Nucleus accumbens (tissue), 56 donors: ENCODE measurements at places on chromosomes 16 and 17.

- DNase-seq, result no peak
Measured at GRCh38 chr16:70421473-70422311, 17.2 kb downstream of the ST3GAL2 start.

GRCh38 chr17:45719335-45720071 is 64.6 kb upstream of the CRHR1 start:
- no peak for DNase-seq

- no peak for DNase-seq
Measured at GRCh38 chr16:9847146-9847545, 335.1 kb downstream of the GRIN2A start.

- no peak for DNase-seq
Measured at GRCh38 chr16:87309620-87310525, 7.3 kb downstream of the C16orf95 start.

DNA sequence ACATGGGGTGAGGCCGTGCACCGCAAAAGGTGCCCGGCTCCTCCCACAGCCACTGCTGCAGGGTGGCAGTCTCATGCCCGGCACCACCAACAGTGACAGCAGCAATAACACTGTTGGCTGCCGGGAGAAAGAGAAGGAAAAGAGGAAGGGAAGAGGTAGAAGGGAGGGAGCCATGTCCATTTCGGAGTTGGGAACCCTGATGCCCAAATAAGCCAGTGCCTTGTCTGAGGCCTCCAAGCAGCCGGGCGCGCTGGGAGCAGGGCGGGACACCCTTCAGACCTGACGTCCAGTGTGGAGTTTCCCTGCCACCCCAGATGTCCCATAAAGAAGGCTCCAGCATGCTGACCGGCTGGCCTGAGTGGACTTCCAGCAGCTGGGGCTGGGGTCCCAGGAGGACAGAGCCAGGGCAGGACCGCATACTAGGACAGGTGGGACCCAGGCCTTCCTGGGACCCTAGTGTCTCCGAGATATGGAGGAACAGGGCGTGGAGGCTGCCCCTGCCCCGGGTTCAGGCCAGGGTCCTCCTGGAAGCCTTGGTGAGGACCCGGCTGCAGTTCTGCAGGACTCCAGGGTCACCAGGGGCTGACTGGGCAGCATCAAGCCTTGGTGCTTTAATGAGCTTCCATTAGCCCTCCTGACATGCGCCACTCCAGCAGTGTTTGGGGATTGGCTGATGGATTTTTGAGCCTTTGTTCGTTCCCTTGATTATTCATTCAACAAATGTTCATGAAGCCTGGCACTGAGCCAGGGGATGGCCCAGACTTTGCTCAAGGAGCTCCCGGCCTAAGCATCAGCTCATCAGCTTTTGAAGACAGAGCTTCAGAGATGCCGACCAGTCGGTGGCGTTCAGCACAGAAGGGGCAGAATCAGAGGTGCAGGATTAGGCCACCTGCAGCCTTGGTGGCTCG is 223.6 kb upstream of the CIBAR2 start:
- DNase-seq, result no peak

GRCh38 chr16:69031877-69032301 is 73.6 kb upstream of the HAS3 start:
- no peak for DNase-seq

DNA sequence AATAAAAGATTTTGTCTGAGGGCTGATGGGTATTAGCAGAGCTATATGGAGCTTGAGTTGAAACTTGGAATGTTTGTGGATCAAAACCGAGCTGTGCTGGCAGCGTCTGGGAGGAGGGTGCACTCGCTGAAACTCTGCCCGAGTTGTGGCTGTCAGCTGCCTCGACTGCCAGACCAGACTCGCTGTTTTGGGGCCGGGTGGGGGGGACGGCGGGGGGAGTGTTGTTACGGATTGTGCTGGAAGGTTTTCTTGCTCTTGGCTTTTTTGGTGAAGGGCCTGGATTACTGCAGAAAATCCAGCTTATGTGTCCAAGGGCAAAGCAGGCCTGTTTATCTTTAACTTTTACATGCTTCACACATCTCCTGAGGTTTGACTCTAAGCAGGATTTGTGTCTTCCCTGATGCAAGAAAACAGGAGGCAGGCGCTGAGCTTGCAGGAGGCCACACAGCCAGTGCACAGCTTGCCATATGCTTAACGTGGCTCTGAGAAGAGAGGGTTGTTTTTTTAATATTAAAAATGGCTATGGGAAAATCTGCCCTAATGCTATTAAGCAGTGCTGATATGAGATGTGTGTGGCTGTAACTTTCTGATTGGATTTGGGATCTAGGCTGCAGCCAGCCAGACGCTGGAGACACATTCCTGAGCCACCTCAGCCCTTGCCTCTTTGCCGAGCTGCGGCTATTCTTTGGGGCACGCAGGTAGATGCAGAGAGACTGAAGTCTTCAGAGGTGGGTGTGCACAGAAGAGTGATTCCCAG is 20.5 kb upstream of the RPTOR start:
- DNase-seq, result no peak

- DNase-seq, result peak; percentile 30
Measured at GRCh38 chr17:80866050-80866793, 125.4 kb upstream of the CHMP6 start.

- peak; percentile 49 for DNase-seq
Measured at GRCh38 chr16:57092786-57093411, 516 bp downstream of the CPNE2 start.

DNA sequence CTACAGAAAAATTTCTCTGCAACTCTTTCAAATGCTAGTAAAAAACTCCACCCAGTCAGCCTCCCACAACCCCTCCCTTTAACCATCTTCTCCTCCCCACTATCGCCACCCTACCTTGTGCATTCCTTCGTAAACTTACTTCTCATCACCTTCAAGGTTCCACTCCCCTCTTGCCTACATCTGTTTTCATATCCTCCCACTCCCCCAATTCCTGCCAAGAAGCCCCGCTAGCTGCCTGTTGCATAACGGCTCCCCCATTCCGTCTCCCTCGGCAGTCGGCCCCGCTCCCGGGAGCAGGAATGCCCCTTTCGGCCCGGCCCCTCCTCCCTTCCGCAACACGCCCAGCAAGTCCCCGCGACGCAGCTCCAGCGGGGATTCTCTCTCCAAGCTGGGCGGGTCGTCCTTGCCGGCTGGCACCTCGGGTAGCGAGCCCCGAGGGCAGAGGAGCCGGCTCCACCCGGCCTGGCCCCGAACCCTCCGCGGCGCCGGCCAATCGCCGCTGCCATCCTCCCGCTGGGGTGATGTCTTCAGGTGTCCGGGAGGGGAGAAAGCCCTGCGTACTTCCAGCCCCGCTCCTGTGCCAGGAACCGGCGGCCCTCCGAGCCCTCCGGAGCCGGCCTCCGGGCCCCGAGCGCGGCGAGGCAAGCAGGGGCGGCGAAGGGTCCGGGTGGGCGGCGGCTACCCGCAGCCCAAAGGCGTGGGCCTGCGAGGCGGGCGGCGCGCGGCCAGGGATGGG is 1.5 kb downstream of the PHLPP2 start:
- no peak for DNase-seq

DNA sequence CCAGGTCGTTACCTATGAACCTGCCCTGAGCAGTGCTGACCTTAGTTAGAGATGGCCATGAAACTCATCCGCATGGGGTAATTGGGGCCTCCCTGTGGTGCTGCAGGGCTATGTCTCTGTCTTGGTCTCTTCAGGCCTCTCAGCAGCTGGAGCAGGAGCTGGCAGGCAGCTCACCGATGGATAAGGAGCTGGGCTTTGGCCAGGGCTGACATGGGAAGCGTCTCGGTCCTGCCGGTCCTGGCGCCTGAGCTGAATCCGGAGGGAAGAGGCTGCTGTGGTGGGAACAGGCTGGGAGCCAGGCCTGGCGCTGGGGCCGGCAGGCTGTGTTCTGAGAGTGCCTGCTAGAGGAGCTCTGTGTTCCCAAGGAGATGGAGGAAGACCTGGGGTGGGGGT is 10.1 kb downstream of the IL32 start:
- no peak for DNase-seq

GRCh38 chr16:89095491-89095951 is 1.9 kb downstream of the ACSF3 start:
- DNase-seq, result no peak

DNA sequence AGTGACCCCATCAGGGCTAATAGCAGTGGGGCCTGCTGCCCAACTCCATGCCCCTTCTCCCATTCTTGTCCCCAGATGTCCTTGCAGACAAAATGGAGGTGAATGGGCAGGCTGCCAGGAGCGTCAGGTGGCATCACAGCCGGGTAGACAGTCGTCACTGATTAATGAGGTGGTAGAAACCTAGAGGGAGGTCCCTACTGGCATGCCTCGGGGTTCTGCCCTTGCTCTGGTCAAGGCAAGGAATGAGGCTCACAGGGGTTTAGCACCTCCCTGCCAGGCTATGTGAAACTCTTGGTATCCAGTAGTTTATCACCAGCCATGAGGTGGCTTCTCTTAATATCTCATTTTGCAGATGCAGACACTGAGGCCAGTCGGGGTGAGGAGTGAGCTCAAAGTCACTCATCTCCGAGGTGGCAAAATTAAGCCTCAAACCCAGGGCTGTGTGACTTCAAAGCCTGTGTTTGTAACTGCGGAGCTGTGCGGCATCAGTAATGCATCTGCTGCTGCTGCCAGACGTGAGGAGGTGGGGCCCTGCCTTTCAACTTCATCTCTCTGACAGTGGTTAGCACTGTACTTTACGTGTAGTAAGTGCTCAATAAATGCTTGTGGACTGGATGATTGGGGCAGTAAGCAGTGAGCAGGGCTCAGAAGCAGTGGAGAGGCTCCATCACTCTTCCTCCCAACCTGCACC is 21.3 kb downstream of the RAI1 start:
- DNase-seq, result no peak

GRCh38 chr17:42835732-42836131 is 2.5 kb downstream of the PSME3 start:
- no peak for DNase-seq

GRCh38 chr16:63323055-63323454 is 1286.8 kb upstream of the CDH8 start:
- DNase-seq, result no peak

- DNase-seq, result no peak
Measured at GRCh38 chr17:40461732-40462342, 18.6 kb downstream of the IGFBP4 start.

DNA sequence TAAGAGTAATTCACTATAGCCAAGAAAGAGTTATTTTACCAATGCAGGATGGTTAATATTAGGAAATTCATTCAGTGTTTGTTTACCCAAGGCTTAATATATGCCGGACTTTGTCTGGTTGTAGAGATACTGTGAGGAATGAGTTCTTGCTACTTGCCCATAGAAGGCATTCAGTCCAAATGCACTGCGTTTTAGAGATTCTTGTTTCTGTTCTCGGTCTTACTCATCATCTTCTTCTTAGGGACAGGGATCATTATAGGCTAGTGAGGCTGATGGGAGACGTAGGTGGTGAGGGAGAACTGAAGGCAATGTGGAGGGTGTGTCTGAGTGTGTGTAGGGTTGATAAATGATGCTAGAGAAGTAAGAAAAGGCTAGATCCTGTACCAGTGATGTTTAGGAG is 90.7 kb downstream of the OR1D5 start:
- DNase-seq, result no peak

GRCh38 chr16:732936-733335 is 6.0 kb downstream of the HAGHL start:
- DNase-seq, result no peak

DNA sequence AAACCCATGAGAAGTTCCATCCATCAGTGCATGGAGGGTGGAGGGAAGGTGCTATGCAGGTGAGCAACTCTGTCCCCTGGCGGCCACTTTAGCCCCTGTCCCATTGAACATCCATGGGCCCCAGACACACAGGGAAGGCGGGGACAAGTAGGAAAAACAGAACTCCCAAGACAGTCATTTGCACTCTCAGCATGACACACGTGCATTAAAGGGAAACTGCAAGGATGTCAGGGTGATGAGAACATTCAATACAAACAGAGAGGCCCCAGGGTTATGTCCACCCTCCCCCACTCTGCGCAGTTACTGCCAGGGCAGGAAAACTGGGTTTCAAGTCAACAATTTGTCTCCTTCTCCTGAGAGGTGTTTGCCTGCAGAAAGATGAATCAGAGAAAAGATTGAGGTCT is 44.0 kb upstream of the AKTIP start:
- no peak for DNase-seq

GRCh38 chr17:76149214-76149613 is 8.2 kb upstream of the FOXJ1 start:
- no peak for DNase-seq

GRCh38 chr16:1379304-1380076 is 27.8 kb downstream of the GNPTG start:
- DNase-seq, result peak; percentile 15

DNA sequence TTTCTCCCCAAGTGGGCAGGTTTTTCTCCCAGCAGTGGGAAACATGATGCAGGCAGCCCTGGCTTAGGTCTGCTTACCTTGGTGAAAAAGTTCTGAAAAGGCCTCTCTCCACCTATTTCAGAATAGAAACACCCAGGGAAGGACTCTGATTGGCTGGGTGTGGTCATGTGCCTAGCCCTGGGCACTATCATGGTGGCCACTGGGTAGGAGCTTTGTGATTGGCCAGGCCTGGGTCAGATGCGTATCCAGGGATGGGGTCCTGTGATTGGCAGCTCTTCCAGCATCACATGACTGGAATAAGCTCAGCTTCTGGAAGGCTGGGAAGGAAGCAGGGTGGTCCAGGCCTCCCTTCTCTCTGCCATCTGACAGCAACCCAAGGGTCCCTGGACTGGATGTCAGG is 53.5 kb downstream of the ZDHHC7 start:
- DNase-seq, result no peak

GRCh38 chr17:44557651-44558285 is 484 bp downstream of the FZD2 start:
- DNase-seq, result no peak

GRCh38 chr16:2705351-2705750 is 14.7 kb downstream of the PRSS27 start:
- no peak for DNase-seq

GRCh38 chr16:85554889-85555718 is 58.0 kb upstream of the GSE1 start:
- peak; percentile 44 for DNase-seq

- DNase-seq, result no peak
Measured at GRCh38 chr17:62140836-62141235, 75.8 kb upstream of the MED13 start.

DNA sequence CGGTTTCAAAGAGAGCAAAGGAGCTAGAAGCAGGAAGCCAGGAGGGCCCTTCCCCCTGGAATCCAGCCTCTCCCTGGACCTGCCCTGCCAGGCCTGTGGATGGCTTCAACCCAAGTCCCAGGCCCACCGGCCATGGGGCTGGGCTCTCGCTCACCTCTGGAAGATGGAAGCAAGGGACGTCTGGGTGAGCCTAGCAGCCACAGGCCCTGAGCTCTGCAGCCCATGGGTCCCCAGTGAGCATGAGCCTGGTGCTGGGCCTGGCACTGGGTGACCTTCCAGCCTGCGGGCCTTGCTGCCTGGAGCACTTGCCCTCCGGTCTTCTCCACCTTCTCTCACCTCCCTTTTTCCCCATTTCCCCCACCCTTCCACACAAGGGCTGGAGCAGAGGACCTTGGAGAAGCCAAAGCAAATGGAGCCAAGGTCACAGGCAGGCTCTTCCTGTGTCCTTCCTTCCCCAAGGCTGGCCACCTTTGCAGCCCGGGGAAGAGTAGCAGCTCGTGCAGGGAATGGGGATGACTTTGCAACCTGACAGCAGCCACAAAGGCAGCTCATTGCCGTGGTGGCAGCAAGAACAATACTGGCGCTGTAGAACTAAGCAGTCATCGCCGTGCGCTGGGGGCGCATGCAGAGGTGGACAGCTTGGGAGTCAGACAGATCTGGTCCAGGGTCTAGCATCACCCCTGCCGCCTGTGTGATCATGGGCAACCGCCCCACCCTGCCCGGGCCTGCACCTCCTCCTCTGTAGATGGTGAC is 86.6 kb downstream of the AMFR start:
- DNase-seq, result no peak

GRCh38 chr16:23699100-23699499 is 13.9 kb downstream of the ERN2 start:
- DNase-seq, result no peak

GRCh38 chr16:66740533-66740932 is 10.9 kb downstream of the DYNC1LI2 start:
- DNase-seq, result no peak
